GM12891 (cell line): ENCODE measurements at places on chromosomes 1 and 21.

DNA sequence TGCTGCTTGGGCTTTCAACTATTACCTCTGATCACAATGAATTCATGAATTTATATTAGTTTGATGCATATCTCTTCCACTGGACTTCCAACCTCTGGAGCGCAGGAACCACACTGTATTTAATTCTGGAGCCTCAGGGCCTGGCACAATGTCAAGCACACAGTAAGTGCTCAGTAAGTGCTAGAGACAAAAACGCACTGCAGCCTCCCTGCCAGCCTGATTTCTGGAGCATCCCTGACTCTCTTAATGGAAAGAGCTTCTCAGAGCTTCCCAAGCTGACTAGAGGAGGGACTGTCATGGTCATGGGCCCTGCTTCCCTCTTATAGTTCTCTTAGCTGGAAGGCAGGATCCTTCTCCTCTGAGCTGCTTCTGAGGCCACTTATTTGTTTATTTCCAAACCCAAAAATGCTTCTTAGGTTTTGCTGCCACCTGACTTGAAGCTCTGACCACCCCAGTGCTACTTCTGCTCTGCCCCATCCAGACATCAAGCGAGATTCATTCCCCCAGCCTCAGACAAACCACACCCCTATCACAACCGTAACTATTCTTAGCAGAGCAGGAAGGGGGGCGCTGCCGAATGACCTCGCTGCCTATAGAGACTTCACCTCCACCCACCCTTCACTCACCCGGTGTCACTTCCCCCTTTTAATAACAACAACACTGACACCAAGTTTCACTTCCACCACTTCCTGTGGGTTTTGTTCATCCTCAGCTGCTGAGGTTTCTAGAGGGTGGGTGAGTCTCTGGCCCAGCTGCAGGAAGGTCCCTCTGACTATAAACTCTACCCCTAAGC lies 33.6 kb downstream of the NUAK2 start:
- DNase-seq, result peak; percentile 74

DNA sequence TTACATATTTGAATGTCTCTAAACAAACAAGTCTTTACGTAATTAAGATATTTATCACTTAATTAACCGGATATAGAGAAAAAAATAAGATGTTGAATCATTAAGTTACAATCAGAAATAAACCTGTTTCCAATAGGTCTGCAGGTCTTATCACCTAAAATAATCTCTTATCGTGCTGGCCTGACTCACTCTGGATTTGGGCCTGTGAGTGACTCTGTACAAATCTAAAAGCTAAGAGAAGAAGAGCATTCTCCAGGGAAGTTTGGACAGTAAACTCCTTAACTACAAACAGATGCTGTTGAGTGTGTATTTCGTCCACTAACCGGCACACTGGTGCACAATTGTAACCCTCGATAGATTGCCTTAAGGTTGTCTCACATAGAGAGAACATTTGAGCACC lies 25.3 kb downstream of the CEP104 start:
- DNase-seq, result no peak

DNA sequence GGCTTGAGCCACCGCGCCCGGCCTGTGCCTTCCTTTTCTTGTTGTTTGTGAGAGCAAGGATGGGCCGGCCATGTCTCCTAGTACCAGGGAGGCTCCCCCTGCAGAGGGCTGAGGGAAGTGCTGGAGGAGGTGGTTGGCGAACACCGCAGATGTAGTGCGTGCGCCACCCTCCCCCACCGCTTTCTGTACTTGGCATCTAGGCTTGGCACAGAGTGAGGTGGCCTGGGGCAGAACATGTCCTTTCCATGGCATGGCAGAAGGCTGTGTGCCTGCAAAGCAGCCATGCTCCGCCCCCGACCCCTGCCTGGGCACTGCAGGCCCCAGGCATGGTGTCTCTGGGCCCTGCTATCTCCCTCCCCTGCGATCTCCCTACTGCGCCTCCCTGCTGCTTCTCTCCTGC lies 30.7 kb downstream of the ALPL start:
- DNase-seq, result no peak

DNA sequence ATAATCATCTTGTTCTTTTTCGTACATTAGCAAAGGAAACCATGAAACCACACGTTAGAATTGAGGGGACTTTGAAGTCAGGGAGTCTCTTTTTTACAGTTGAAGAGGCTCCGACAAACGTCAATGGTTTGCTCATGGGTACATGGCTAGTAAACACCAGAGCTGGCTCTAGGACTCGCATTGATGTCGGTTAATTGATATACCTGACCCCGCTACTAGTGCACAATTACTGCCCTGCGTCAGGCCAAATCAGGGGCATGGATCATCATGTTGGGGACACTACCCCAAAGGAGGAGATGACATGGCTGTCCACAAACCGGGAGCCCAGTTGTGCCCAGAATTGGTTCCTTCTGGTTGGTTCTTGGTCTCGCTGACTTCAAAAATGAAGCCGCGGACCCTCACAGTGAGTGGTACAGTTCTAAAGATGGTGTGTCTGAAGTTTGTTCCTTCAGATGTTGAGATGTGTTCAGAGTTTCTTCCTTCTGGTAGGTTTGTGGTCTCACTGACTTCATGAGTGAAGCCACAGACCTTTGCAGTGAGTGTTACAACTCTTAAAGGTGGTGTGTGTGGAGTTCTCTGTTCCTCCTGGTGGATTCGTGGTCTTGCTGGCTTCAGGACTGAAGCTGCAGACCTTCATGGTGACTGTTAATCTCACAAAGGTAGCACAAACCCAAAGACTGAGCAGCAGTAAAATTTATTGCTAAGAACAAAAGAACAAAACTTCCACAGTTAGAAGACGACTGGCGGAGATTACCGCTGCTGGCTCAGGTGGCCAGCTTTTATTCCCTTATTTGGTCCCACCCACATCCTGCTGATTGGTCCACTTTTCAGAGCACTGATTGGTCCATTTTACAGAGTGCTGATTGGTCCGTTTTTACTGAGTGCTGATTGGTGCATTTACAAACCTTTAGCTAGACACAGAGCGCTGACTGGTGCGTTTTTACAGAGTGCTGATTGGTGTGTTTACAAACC lies 126.9 kb upstream of the ERRFI1 start:
- no peak for DNase-seq

GRCh38 chr1:221863635-221864034 lies 121.7 kb upstream of the DUSP10 start:
- DNase-seq, result no peak

DNA sequence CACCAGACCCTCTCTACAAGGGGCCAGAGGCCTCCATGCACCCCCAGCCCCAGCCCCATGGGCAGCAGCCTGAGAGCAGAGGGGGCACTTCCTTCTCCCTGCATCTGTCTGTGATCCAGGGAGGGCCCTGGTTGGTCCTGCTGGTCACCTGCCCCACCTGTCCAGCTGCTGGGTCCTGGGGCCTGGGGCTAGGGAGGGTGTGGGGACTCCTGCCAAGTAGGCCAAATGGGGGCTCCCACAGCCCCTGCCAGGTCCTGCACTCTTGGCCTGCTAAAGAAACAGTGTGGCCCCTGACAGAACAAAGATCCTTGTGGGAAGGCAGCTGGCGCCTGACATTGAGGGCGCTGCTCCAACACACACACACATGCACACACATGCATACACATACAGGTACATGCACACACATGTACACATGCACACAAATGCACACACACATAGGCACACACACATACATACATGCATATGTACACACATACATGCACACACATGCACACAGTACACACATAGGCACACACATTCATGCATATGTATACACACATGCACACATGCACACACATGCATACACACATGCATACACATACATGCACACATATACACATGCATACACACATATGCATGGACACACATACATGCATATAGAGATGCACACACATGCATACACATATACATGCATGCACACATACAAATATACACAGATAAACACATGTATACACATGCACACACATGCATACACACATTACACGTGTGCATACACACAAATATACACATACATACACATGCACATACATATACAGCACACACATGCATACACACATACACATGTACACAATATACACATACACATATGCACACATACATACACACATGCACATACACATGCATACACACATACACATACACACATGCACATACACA lies 49.9 kb downstream of the TRPM2 start:
- DNase-seq, result no peak

DNA sequence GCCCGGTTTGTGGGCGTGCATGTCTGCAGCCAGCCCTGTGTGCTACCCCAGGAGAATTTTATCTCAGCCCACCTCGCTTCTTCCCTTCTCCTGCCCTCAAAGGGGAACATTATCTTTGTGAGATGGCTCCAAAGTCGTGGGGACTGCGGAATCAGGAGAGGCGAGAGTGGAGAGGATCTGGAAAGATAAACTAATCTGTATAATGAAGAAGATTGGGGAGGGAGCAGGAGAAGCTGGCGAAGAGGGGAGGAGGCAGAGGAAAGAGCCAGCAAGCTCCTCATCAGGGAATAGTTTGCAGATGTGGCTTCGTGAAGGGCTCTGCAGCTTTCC lies 310.3 kb downstream of the MATN1 start:
- DNase-seq, result no peak

GRCh38 chr1:232383455-232384123 lies 246.3 kb downstream of the SIPA1L2 start:
- DNase-seq, result no peak

DNA sequence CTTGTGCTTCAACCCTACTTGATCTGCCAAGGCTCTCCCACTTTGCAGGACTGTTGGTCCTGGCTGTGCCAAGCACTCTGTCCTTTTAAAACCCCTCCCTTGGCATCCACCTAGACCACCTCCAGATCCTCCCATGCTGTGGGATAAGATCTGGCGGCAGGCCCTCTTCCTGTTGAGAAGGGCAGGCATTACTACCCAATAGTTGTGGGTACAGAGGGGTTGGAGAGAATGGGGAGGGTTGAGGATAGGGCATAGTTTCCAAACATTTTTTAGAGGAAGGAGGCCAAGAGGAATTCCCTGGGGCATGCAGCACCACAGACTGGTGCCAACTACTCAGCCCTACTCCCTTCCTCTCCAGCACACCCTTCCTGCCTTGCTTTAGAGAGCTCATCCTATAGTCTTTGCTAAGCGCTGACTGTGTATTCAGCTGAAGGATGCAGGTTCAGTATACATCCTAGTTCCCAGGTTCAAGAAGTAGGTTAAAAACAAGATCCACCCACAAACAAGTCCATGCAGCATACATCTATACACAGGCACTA lies 70.7 kb downstream of the TRABD2B start:
- no peak for DNase-seq

DNA sequence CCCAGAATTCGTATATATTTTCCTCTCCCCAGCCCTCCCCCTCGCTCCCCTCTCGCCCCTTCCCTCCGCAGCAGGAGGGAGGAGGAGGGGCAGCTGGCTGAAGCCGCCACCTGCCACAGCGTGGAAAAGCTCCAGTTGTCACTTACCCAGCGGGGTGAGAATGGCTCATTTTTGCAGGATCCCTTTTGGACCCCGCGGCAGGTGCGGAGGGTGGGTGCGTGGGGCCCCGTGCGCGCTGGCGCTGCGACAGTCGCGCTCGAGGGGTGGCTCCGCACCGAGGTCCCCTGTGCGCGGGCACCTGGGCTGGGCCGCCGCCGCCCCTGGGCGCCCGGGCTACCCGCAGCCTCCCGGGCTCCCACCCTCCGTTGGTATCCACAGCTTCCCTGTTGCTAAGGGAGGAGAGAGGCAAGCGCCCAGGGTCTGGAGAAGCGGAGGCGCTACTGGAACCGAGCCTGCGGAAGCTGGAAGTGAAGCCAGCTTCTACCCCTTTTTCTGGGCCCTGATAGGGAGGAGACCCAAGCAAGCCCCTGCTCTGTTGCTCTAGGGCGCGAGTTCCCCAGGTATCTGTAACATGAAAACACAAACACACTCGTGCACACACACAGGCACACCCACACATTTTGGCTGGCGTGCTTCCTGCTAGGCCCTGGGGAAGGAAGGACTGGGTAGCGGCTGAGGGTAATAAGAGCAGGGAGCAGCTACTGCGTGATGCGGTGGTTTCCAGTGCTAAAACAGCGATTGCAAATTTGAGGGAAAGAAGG lies at the start of gene ERICH3:
ERICH3 (minus strand) TSS at position 442 of the 761 bp plus-strand sequence; CDS start at position 169, 273 bp downstream.
- no peak for DNase-seq

- no peak for DNase-seq
Measured at GRCh38 chr1:240341365-240342250, 249.9 kb downstream of the FMN2 start.

GRCh38 chr1:27618341-27619082 lies 14.6 kb upstream of the AHDC1 start:
- no peak for DNase-seq

- peak; percentile 39 for DNase-seq
Measured at GRCh38 chr1:117001254-117001927, at the start of gene CD101. Gene CD101, plus strand, starts transcription at chr1:117001760. Its CDS starts 58 bp downstream, at chr1:117001818.

DNA sequence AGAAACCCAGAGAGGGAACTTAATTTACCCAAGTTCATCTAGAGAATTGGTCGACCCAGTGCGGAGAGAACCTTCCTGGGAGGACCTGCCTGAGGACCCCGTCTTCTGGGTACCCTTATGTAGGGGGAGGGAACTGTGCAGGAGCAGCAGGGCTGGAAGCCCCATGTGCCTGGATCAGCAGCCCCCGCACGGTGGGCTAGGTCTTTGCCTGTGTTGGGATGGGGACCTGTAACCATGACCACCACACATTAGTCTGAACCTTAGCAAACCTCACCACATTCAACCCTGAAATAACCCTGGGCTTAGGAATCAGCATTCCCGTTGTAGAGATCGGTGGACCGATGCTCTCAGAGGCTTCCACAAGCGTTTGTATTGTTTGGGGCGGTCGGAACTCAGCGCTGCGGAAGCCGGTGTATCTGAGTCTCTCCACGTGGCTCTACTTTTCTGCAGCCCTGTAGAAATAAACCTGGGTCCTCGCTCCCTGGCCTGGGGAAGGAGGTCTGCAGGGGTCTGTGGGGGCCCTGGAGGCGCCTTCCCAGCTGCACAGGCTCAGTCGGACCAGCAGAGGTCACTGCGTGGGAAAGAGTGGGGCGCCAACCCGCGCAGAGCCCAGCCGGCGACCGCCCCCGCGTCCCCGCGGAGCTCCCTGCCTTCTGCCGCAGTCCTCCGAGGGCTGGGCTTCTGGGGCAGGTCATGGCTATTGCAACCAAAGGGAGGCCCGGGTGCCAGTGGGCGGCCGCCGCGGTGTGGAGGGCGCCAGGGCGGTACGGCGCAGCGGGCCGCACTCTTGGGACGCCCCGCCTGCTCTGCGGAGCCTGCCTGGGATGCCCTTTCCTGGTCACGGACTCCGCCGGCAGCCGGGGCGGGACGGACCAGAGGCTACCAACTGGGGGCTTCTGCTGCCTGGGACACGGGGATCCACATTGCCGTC lies 36.2 kb upstream of the KCNA10 start:
- DNase-seq, result peak; percentile 59

- no peak for DNase-seq
Measured at GRCh38 chr1:53063744-53064515, 1.9 kb downstream of the PODN start.

GRCh38 chr21:14376854-14377253 lies 6.1 kb downstream of the HSPA13 start:
- no peak for DNase-seq

GRCh38 chr1:172390683-172391551 lies 29.6 kb upstream of the C1orf105 start:
- peak; percentile 22 for DNase-seq

- no peak for DNase-seq
Measured at GRCh38 chr1:220012259-220012658, 34.0 kb downstream of the EPRS1 start.

- DNase-seq, result no peak
Measured at GRCh38 chr1:77832901-77833300, 53.5 kb downstream of the MIGA1 start.

GRCh38 chr1:183756326-183756725 lies 48.6 kb upstream of the RGL1 start:
- no peak for DNase-seq

GRCh38 chr1:7127322-7128075 lies 342.2 kb downstream of the CAMTA1 start:
- no peak for DNase-seq

GRCh38 chr1:40256401-40257084 lies 1.5 kb upstream of the ZMPSTE24 start:
- no peak for DNase-seq

- DNase-seq, result no peak
Measured at GRCh38 chr1:3013371-3014049, 7.8 kb upstream of the ACTRT2 start.
